ENCODE measurements at places on chromosomes 4 and X.

DNA sequence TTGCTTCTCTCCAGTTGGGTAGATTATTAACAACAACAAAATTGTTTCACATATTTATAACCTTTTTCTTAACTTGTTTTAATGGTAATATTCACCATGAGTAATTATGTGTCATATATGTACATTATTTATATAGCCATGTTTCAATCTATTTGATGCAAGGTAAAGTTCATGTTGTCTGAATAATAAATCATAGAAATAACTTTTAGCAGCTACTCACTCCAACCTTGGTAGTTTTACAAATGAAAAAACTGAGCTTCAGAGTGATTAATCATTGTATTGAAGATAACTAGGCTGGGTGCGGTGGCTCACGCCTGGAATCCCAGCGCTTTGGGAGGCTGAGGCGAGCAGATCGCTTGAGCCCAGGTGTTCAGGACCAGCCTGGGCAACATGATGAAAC, 46.0 kb downstream of the TMA16 start:
- no peak for DNase-seq

- DNase-seq = no peak
Measured at GRCh38 chrX:125711103-125711502, 391.4 kb downstream of the TEX13C start.

DNA sequence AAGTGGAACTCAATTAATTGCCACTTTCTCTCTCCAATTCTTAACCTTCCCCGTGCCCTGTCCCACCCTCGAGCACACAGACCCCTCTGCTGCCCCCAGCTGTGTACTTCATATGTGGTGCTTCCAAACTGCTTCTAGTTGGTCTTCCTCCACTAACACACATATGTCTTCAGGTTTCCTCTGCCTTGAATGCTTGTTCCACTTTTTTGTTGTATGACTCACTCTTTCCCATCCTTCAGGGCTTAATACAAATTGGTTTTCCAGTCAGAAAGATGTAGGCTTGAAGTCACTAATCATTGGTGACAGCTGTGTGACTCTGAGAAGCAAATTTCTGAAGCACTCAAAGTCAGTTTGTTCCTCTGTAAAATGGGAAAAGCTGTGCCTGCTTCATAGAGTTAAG, 30.6 kb downstream of the TRIM2 start:
- no peak for DNase-seq

DNA sequence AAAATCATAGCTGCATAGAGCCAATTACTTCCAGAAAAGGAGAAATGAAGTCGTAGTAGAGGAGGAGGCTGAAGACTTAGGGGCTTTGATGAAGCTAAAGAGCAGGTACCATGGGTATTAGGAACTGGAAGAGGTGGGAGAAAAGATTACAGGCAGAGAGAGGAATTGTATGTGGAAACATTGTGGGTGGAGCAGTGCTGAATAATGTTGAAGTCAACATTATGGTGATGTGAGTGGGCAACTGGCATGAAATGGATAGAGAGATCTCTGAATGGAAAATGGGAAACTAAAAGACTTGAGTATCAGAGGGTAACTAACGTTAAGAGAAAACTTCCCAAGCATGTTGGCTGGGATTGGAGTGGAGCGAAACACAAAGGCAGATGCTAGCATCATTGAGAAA, 92.5 kb downstream of the AREG start:
- DNase-seq = no peak

DNA sequence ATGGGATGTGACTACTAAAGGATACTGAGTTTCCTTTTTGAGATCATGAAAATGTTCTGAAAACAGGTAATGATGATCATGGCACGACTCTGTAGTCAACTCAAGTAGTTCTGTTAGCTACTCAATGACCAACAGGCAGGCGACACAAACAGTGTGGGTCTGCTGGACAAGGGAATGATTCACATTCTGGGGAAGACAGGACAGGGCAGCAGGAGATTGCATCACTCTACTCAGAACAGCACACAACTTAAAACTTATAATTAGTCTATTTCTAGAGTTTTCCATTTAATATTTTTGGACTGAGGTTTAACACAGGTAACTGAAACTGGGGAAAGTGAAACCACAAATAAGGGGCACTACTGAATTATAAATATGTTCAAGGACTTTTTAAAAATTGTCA, 365.2 kb downstream of the PRDM5 start:
- DNase-seq = no peak

DNA sequence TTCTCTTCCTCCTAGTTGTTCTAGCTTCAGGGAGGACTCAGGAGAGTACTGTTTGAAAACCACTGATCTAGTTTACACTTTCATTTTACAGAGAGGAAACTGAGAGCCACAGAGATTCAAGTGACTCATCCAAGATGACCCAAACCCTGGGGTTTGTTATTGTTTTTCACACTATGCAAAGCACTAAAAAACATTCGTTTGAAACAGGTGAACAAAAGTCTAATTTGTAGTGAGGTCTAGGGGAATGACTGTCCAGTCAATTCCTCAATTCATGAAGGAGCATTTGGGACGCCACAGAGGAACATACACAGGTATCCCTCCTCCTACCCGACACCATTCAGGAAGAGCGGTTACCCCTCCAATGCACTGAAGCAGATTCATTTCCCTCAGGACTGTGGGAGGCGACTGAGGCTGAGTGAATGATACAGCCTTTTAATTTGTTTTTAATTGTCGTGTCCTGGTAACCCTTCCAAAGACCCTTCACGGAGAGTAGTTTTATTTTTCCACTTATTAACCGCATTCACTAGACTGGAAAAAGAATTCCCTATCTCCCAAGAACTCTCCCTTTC, 30.3 kb downstream of the TLR10 start:
- DNase-seq = no peak

DNA sequence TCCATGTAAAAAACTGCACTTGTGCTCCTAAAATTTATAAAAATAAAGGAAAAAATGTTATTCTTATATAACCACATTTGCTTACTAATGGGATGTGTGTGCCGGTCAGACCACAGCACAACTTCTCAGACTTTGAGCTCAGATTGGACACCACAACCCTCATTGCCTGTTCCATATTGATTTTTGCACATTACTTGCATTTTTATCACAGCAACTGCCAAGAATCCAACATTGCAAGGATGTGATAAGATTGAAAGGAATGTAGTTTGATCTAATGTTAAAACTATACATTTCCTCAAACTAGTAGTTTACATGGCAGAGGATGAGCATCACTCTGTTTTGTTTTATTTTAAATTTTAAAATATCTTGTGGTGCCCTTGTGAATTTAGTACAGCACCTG, 227.8 kb downstream of the KDR start:
- no peak for DNase-seq

DNA sequence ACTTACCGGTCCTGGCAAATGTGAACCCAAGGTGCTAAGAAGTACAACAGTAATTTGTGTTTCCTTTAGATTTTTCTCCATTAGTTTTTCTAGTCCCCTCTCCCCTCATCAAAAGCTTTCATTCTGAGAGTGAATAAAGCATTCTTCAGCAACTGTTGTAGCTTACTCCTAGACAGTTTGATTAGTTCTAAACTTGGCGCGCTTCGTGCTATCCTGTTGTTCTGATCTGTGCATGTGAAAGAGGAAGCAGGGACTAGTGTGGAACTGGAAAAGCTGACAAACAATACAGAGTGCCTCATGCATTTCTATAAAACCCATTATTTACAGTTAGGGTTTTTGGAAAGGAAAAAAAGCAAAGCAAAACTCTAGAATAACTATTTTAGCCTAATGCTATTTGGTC, 556.9 kb upstream of the SLIT2 start:
- DNase-seq = no peak

DNA sequence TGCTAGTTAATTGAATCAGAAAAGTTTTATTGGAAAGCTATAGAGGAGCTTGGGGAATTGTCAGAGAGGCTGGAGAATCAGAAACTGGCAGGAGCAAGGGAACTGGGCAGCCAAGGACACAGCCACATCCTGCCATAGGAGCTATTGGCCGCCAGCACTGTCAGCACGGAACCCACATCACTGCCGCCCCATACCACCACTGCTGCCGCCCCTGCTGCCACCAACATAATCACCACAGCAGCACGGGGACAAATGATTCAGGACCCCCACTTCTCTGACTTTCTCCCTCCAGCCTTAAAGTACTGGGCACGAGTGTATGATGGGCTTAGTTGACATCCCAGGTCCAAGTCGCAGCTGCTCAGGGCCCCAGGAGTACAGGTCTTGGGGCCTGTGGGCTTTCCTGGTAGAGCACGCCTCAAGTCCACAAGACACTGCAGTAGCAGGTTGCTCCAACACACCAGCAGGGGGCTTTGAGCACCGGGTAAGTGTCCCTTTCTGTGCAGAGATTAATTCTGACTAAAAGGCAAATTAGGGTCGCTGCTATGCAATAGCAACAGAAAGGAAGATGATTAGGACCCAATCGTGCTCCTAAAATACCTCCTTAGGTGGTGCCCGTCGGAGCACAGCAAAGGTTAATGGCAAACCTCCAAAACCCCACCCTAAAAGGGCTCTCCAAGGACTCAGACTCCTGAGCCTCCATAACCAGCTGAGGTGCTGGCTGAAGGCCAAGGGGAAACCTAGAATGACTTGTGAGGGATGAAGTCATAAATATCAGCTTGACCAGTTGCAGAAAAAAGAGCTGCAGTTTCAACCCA, 6.9 kb downstream of the PJA1 start:
- no peak for DNase-seq

DNA sequence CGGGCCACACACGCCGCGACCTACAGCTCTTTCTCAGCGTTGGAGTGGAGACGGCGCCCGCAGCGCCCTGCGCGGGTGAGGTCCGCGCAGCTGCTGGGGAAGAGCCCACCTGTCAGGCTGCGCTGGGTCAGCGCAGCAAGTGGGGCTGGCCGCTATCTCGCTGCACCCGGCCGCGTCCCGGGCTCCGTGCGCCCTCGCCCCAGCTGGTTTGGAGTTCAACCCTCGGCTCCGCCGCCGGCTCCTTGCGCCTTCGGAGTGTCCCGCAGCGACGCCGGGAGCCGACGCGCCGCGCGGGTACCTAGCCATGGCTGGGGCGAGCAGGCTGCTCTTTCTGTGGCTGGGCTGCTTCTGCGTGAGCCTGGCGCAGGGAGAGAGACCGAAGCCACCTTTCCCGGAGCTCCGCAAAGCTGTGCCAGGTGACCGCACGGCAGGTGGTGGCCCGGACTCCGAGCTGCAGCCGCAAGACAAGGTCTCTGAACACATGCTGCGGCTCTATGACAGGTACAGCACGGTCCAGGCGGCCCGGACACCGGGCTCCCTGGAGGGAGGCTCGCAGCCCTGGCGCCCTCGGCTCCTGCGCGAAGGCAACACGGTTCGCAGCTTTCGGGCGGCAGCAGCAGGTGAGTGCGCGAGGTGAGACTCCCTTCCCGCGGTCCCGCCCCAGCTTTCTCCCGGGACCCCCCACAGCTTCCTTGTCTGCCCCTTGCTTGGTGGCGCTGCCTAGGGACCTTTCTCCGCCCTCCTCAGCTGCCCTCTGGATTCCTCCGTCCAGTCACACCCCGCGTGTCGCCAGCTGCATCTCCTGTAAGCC, 678 bp downstream of the BMP3 start:
- no peak for DNase-seq

All from central memory CD8-positive, alpha-beta T cell (primary cell).